ENCODE measurements at places on chromosomes 2 and 18.
A peak's percentile ranks its signal among the peaks of the same experiment; 100 is the strongest.

DNA sequence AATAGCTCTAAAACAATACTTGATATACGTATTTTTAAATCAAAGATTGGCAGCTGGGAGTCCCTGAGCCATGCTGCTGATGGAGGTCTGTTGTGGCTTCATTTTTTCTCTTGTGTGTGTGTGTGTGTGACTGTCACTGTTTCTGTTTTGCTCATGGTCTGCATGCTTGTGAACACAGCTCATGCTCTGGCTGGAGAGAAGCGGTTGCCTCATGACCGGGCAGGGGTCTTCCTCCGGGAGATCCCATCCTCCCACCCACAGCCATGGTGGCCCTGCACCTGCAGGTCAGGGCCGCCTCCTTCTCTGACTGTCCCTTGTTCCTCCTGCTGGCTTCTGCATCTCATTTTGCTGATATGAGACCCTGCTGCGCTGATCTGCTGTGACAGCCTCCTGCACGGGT, 47.3 kb upstream of the GALR1 start:
- no peak for DNase-seq

DNA sequence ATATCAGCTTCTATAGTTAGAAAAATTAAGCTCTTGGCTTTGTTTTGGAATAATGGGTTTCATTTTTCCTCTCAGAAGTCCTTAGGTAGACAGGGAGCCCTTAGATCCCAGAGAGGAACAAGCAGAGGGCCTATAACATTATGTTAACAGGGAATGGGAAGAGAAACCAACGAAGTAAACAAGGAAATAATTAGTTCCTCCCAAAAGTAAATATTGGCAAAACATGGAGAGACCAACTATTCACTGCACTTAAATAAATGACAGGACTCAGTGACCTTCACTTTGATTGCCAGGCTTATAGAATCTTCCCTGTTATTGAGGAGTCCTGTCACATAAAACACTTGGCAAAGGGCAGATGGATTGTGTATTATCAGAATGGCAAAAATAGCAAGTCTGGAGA, 5.3 kb downstream of the CRIM1 start:
- DNase-seq, result no peak

GRCh38 chr18:8747440-8747937, 42.1 kb downstream of the MTCL1 start:
- DNase-seq, result no peak

- DNase-seq, result peak; percentile 80
Observed at GRCh38 chr18:73842795-73843394, 304.7 kb downstream of the FBXO15 start.

- DNase-seq, result peak; percentile 71
Observed at GRCh38 chr2:119441376-119442225, 9.9 kb downstream of the TMEM37 start.

DNA sequence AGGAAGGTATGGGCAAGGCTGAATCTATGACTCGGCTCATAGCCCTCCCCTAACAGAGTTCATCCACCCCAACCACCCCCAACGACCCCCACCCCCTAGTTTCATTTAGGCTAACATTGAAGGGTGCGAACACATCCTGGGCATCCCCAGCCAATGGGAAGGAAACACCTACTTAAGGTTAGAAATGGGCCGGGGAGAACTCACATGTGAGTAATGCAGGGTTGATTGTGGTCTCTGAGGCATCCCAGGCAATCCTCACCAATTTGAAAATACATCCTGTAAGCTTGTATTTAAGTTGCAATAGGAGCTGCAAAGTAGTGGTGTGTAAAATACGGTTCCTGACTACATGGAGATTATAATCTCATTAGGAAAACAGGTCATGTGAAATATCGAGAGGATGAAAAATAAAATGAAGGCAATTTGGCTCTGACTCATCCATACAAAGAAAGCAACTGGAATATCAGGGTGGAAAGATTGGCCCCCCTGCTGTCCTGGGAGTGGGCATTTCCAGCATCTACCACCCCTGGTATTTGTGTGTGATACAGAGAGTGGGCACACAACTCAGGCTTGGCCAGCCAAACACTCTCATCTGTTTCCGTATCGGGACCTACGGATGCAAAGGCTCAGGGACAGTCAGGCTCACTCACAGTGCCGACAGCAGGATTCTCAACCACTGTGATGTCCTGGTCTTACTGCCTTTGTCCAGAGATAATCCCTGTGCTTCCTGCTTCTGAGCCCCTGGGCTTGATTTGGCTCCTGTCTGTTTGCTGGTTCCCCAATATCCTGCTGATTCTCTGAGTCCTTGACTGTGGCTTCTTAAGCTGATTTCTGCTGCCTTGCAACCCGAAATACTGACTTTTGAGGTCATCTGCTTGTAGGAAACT, 90.0 kb upstream of the NCKAP5 start:
- no peak for DNase-seq

DNA sequence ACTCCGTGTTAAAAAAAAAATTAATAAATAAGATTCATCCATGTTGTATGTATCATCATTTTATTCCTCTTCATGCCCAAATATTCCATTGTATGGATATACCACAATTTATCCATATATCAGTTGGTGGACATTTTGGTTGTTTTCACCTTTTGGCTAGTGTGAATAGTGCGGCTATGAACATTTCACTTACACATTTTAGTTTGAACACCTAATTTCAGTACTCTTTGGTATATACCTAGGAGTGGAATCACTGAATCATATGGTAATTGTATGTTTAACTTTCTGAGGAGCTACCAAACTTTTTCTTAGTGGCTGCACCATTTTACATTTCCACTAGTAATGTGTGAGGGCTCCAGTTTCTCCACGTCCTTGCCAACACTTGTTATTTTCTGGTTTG, 20.0 kb downstream of the CDCA7 start:
- no peak for DNase-seq

DNA sequence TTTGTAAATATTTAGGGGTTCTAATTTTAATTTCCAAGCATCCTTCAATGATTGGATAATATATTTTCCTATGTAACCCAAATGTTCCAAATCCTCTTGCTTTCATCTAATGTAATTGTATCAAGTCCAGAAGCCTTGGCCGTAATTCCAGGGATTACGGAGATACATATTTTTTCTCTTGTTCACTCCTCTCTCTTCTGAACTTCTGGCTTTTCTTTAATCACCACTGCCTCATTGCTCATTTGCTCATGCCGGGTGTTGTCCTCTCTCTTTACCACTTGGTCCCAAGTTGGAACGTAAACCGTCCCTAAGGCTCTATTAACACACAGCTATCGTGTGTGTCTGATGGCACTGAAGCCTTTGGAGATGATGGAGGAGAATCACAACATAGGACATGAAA, 188.7 kb upstream of the COL3A1 start:
- no peak for DNase-seq

DNA sequence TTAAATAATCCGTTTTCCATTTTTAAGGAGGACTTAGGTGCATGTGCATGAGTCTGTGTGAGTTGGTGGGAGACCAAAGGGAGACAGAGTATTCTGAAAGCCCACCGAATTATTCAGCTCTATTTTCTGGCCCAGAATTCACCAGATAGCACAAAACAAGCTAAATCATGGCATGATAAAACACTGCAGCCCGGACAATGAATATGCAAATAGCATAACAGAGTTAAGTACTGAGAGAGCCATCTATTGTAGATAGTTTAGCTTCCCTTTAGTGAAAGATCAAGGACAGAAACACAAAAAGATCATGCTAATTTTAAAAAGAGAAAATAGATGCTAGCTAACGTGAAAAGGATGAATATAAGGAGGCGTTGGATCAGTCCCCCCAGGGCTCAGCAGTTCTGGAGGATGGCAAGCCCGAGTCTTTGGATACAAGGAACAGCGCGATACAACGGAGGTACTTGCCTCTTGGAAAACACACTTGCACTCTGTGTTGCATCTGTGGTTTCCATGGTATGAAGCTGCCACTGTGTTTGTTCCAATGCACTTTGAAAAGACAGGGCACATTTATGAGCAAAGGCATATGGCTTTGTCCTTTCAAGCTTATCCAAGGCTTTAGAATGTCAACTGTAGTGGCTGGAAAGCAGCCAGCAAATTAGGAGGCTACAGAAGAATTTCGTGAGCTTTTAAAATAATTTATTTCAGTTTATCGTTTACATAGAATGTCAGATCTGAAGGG, 119.9 kb downstream of the LYPD1 start:
- DNase-seq, result no peak

DNA sequence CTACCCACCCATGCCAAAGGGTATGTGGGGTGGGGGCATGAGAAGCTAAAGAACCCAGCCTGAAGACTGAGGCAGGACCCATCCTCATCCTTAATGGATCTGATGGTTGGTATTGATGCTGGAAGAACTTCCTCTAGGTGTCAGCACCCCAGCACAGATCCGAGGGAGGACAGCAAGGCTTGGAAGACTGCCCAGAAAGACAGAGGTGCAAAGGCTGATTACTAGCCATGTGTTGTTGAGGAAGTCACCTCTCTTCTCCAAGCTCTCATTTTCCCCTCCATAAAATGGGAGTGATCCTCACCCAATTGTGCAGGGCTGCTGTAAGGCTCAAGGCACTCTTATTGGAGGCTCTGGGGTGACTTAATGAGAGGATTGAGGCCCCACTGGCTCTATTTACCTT, 256.5 kb downstream of the CELF4 start:
- peak; percentile 81 for DNase-seq

GRCh38 chr2:7725171-7725849, 808.1 kb downstream of the RNF144A start:
- no peak for DNase-seq

DNA sequence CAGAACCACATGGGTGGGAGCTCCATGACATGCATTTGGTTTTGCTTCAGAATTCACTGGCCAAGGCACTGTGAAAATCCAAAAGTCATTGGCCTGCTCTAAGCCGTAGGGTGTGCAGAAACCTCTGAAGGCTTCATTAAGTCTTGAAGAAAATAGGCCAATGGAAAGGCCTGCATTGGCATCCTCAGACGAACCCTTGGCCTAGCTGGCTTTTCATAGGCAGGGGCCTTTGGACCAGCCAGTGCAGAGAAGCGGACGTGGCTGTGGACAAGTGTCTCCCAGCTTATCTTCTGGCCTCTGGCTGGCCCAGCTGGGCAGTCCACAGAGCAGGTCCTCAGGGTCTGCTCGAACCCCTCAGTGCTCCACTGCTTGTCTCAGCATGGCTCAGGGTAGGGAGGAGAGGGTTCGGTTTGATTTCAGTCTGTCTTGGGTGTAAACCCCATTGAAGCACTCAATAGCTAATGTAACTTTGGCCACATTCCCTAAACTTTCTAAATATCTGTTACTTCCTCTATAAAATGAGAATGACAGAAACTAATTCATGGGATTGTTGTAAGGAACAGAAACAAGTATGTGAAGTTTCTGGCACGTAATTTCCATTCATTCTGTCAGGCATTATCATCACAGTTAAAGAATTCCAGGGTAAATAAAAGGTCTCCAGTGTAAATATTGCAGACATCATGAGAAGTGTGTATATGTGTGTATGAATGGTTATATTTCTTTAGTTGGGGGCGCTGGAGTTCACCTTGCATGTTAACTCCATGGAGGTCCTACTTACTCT, 125.5 kb downstream of the TFCP2L1 start:
- no peak for DNase-seq

DNA sequence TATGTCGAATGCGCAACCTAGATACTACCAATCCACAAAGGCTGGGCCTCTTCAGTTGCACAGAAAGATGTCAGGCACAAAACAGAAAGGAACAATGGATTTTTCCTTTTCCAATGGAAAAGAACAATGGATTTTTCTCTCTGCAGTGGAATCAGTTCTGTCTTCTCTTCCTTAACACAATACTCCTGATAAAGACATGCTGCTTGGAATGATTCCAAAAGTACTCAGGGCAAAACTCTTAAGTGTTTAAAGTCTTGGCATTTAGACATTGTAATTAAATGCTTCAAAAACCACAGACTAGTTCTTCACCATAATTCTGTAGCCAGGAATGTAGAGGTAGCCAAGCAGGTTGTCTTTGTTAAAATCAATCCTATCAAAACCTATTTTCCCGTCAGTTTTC, 46.7 kb upstream of the FLACC1 start:
- peak; percentile 26 for DNase-seq

DNA sequence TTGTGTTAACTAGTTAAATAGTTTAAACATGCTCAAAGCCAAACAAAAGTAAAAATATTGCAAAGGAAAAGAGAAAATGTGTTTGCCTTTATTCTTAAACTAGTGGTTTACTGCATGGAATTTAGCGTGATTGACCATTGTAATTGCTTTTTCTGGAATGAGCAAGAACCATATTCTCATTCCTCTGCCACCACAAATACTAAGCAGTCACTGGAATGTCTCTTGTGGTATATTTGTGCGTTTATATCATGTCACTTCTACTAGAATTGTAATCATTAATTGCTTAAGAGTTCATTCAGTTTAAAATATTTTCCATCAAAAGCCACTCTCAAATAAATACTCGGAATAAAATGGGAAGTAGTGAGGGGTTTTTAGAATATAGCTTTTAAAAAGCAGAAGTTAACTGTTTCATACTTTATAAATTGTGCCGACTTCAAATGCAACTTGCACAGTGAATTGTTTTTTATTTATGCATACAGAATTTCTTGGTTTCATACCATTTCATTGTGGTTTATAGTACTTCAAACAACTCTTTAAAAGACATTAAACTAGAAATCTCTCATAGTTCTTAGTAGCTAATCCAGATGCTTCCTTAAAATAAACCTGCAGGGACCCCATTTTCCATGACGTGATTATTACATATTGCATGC, 288.1 kb downstream of the EPHA4 start:
- no peak for DNase-seq

DNA sequence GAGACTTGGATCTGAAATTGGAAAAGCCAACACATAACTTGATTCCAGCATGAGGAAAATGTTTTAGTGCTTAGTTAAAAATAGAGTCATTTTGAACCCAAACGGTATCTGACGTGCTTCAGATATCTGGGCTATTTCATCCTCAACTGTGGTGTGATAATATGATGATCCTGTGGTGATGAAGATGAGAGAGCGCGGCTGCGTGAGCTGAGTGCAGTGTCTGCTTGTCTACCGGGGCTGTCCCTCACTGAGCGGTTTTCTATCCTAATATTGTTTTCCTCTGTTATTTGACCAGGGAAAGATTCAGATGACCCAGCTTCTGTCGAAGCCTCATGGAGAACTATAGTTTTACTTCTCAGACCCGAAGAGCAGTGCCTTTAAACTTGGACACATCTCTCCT, 5.8 kb downstream of the TWIST2 start:
- no peak for DNase-seq

DNA sequence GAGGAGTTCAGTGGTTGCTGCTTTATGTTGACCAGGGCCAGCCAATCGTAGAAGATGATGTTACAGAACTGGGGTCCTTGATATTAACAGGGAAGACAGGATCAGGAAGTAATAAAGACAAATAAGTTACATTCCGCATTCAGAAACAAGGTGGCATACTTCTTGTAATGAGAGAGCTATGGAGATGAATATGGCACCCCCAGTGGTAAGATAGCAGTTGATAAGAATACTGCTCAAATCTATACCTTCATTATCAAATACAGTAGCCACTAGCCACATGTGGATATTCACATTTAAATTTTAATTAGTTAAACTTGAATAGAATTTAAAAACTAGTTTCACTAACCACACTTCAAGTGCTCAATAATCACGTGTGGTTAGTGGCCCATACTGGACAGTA, 290.4 kb upstream of the RBMS1 start:
- DNase-seq, result no peak

- DNase-seq, result no peak
Observed at GRCh38 chr2:157696036-157696435, 67.4 kb upstream of the ACVR1C start.

- peak; percentile 14 for DNase-seq
Observed at GRCh38 chr2:127664065-127664894, 11.1 kb downstream of the LIMS2 start.

All from NCI-H69 (cell line).